ENCODE measurements at places on chromosomes 12 and 14. TPM values are rescaled to one million over a fixed set of nuclear protein-coding genes. Genes with fewer than 3 reads are reported as not detected.

Gene KLRG1
- 2.0 TPM for polyA plus RNA-seq

GRCh38 chr14:60058087-60058486 lies 33.6 kb upstream of the PCNX4 start:
- DNase-seq: no peak

Gene FGD4
- polyA plus RNA-seq: 16.3 TPM

DNA sequence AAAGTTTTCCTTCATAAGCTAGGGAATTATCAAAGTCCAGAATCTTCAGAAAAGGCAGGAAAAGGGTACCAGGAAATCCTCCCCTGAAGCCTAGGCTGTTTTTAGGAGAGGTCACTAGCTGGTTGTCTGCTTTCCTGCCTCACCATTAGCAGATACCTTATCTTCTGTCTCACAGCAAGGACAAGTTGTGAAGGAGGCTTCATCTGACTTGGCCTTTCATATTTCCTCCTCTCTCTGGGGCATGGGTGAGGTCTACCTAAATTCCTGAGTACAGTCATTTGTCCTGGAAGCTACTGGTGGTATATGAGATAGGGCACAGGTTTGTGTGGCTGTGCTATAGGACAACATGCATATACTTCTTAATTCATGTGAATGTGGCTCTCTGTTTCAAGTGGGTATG lies 2.3 kb downstream of the FOXJ2 start:
- no peak for DNase-seq

- no peak for DNase-seq
Observed at GRCh38 chr12:122312926-122313325, 46.6 kb upstream of the VPS33A start.

- DNase-seq: no peak
Observed at GRCh38 chr14:78335531-78335930, 165.4 kb downstream of the NRXN3 start.

DNA sequence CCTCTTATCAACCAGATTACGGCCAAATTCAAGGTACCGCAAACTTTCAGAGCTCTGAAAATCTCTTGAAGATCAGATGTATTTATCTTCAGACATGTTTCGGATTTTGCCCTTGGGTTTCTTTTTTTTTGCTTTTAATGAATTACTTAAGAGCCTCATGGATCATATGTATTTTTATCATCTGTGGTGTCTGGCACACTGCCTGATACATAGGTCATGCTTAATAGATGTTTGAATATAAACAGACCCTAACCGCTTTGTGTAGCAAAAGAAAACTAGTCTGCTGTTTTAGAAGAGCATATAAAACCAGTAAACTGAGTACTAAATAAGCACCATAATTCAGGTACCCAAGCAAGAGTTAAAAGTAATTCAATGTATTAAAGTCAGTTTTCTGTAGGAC lies 20.1 kb upstream of the TBK1 start:
- no peak for DNase-seq

Gene ANKRD33
- 0.12 TPM for polyA plus RNA-seq

DNA sequence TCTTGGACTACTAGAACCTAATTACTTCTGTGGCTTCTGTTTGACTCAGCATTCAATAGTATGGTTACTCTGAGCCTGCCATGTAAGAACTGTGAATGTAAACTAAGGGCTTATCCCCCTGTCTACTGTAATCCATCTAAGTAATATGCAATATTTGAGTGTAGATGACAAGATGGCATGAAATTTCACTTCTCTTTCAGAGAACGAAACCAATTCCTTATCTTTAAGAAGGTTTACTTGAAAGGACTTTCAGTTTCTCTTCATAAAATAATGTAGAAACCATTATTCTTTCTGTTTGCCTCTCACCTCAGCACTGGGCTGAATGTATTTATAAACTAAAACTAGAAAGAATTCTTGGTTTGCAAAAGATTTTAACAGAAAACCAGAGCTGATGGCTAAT lies 60.4 kb upstream of the ARID2 start:
- no peak for DNase-seq

- DNase-seq: no peak
Observed at GRCh38 chr14:68098834-68099233, 279.3 kb downstream of the RAD51B start.

DNA sequence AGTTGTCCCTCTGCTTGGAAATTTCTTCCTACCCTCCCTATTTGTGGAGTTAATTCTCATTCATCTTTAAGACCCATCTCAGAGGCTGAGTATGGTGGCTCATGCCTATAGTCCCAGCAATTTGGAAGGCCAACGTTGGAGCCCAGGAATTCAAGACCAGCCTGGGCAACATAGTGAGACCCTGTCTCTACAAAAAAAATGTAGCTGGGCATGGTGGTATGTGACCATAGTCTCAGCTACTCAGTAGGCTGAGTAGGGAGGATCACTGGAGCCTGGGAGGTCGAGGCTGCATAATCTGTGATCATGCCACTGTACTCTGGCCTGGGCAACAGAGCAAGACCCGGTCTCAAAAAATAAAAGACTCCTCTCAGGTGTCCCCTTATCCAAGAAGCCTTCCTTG lies 125.1 kb downstream of the SUDS3 start:
- DNase-seq: no peak

DNA sequence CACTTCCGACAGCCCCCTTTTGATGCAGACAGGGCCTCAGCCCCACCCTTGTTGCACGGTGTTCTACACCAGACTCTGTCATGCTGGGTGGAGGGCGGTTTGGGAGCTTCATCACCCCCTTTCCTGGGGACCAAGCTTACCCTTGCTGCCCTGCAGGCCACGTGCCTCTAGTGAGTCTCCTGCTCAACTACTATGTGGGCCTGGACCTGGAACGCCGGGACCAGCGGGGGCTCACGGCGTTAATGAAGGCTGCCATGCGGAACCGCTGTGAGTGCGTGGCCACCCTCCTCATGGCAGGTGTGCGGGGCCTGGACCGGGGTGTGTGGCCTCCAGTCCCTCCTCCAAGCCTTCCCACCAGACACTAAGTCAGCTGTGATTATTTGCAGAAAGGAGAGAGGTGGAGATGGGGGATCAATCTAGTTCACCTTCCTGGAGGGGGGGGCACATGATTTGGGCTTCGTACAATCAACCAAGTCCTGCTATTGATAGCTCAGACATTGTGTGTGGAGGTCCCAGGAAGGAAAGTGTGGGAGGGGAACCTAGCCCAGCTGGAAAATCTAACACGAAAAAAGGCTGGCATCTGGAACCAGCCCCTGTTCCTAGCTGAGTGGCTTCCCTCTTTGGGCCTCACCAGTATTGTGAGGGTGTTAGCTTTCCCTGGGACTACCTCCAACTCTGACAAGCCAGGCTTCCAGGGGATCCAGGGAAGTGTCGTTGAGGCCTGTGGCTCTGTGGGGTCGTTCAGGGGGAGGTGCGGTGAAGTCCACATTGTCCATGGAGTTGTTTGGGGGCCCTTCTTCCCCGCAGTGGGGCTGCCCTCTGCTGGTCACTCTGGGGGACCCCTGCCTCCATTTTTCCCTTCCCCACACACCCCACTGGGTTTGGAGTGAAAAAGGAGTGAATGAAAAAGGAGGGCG lies 1.6 kb downstream of the ANKRD33 start:
- DNase-seq: no peak

- no peak for DNase-seq
Observed at GRCh38 chr14:75418850-75419768, 8.7 kb upstream of the JDP2 start.

Gene TBX3
- polyA plus RNA-seq: 72.1 TPM

Measured in right renal cortex interstitium (tissue), 3 donors.